ENCODE measurements at places on chromosomes 4 and X. TPM values are rescaled to one million over a fixed set of nuclear protein-coding genes. Genes with fewer than 3 reads are reported as not detected.

GRCh38 chrX:8773117-8773516 lies 28.1 kb downstream of the FAM9A start:
- H3K27ac ChIP-seq: peak overlapping the region; percentile 69
- DNase-seq: peak; percentile 21
- peaks cover 13% of the 10 kb centered on the region for H3K36me3 ChIP-seq
- peaks cover 28% of the 10 kb centered on the region for H3K4me1 ChIP-seq

- DNase-seq: no peak
- no peaks in the 10 kb centered on the region for H3K4me1 ChIP-seq
- H3K27ac ChIP-seq: no peak overlapping the region
- no peaks in the 10 kb centered on the region for H3K36me3 ChIP-seq
- no peak overlapping the region for H3K4me3 ChIP-seq
Measured at GRCh38 chr4:106365613-106366012, 3.0 kb downstream of the GIMD1 start.

The ODAPH gene
- polyA plus RNA-seq: not detected

The CACNA1F gene
- polyA plus RNA-seq: not detected
